G401 (cell line): ENCODE measurements at places on chromosomes 16 and 17. TPM values are rescaled to one million over a fixed set of nuclear protein-coding genes. Genes with fewer than 3 reads are reported as not detected.

The BANP gene
- 18.3 and 28.4 TPM in 2 replicates for total RNA-seq

The PRMT7 gene
- 75.9 and 85.9 TPM in 2 replicates for total RNA-seq

The PABPN1L gene
- total RNA-seq, result not detected in 2 replicates

The GNGT2 gene
- total RNA-seq, result not detected in 2 replicates

The HES7 gene
- total RNA-seq, result 1.1 and 3.9 TPM in 2 replicates

The IGFALS gene
- total RNA-seq, result 0.31 TPM in 1 of 2 replicates, not detected in the other

The EPX gene
- total RNA-seq, result not detected in 2 replicates

- DNase-seq, result no peak
These were observed 10.0 kb upstream of the CLUH start for GRCh38 chr17:2721603-2722002.

GRCh38 chr16:15983898-15984297, 34.5 kb downstream of the ABCC1 start:
- DNase-seq, result no peak

- DNase-seq, result peak; percentile 79
These were observed 15.7 kb downstream of the SLC16A3 start for GRCh38 chr17:82244413-82245133.

DNA sequence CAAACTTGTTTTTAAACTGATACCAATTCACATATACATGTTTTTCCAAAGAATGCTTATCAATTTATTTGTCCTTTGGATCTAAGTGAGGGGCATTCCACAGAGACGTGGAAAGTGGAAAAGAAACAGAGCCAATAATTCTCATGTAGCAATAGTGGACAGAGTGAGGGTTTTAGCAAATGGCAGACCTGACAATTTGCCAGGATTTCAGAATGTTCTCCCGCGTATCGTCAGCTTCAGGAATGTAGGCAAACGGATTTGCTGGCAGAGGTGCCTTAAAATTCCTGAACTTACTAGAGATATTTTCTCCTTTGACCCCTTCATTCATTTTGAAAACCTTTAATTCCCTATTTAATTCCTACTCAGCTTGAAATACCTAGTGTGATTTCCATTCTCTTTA, 193.4 kb upstream of the CPHXL start:
- peak; percentile 57 for DNase-seq

DNA sequence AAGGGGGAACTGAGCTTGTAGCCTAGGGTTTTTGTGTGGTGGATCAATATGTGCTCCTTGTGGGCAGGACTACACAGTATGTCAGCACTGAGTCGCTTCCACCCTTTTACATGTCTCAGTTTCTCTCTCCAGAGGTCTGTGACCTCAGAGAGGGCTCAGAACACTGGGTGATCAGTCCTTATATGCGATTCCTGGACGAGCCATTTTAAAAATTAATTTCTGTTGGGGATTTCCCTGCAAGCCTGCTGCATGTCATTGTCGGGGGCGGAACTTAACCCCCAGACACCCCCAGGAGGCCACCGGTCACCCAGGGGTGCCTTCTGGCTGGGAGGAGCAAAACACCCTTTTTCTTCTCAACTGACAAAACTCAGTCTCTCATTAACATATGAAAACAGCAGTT, 14.1 kb downstream of the DHRS7B start:
- no peak for DNase-seq

GRCh38 chr17:52147431-52147830, 11.1 kb downstream of the CA10 start:
- no peak for DNase-seq
